M059J (cell line): ENCODE measurements at places on chromosomes 11 and 22. TPM values are rescaled to one million over a fixed set of nuclear protein-coding genes. Genes with fewer than 3 reads are reported as not detected.

- DNase-seq = peak; percentile 8
Measured at GRCh38 chr11:132999516-132999915, 532.8 kb downstream of the OPCML start.

GRCh38 chr22:19757140-19757984 lies 3.2 kb upstream of the TBX1 start:
- DNase-seq = no peak

DNA sequence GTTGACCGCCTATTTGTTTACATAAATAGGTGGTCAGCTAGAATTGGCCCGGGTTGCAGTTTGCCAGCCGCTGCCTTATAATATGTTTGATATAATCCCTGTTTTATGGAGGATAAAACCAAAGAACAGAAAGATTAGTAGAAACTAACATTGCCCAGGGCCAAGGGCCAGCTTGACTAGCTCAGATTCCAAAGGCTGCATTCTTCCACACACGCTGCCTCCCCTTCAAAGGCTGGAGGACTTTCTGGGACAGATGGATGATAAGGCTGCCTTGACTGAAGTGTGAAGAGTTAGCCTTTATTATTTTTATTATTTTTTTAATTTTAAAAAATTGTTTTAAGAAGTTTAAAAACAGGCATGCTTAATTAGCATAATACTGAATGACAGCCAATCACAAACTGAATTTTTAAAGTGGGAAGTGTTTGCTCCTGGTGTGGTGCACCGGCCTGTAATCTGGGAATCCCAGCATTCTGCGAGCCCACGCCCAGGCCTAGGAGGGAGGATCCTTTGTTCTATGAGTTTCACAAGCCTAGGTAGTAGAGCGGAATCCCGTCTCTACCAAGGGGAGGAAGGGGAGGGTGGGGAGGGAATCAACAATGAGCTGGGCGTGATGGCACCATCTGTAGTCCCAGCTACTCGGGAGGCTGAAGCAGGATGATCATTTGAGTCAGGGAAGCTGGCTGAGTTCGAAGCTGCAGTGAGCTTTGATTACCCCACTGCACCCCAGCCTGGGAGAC lies 114.9 kb downstream of the NAV2 start:
- DNase-seq = peak; percentile 25

DNA sequence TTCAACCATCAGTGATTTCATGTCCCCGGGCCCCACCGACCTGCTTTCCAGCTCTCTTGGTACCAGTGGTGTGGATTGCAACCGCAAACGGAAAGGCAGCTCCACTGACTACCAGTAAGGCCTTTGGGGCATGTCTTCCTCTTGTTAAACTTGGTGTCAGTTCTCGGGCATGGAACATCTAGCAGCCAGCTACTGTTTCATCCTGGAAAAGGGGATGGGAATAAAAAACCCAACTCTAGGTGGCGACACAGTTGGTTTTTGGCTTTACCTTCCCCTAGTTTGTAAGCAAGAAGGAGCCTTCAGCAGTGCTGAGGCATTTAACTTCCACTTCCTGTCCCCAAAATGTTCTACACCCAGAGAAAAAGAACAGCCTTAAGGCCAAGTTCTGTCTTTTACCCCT lies 76.7 kb downstream of the BMAL1 start:
- DNase-seq = peak; percentile 26

DNA sequence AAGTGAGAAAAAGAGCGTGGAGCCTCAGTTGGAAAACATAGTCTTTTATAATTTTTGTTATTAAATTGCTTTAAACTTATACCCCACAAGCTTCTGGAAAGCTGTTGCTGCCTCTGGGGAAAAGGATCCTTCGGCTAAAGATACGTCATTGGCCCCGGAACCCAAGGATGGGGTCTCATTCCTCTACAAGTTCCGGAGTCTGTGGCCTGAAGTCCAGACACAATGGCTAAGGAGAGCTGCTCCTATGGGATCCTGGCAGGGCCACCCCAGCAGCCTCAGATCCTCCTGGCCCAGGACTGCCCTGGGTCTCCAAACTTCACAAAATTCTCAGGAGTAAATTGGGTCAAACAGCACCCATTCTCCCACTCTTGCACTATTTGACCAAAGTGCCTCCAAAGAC lies 5.9 kb downstream of the WT1 start:
- DNase-seq = no peak

DNA sequence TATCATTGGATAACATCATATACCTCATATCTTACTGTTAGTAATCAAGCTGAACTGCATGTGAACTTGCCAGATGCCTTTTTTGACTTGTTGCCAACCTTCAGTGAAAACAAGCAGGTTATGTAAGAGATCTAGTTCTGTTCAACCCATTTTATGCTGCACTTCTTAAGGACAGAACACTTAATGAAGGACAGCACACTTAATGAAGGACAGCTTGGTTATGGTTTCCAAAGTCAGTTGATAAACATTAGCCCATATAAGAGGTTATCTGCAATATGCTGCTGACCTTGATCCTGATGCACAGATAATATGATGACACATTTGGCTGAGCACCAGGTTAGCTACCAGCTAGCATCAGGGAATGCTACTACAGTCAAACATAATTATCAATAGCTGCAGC lies 358.7 kb upstream of the PDGFD start:
- no peak for DNase-seq

DNA sequence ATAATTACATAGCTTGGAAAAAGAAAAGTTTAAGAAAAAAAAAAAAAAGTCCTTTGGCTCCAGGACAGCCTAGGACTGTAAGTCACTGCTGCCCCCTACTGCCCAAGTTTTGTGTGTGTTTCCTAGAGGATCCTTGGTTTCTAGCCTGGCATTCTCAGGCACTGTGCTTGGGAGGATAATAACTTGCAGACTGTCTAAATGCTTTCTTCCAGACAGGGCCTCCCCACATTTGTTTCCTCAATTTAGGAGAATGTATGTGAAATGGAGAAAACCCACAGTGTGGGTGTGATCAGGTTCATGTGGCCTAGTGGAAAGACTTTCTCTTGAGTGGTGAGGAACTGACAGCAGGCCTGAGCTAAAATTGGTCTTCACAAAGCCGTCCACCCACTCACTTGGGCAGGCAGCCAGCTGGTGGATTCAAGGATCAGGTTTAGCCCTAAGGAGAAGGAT lies 191.0 kb downstream of the NAV2 start:
- peak; percentile 76 for DNase-seq

GRCh38 chr11:80182901-80183300 lies 742.1 kb upstream of the TENM4 start:
- DNase-seq = peak; percentile 61

- no peak for DNase-seq
Measured at GRCh38 chr22:44887941-44888366, 121.9 kb downstream of the PHF21B start.

DNA sequence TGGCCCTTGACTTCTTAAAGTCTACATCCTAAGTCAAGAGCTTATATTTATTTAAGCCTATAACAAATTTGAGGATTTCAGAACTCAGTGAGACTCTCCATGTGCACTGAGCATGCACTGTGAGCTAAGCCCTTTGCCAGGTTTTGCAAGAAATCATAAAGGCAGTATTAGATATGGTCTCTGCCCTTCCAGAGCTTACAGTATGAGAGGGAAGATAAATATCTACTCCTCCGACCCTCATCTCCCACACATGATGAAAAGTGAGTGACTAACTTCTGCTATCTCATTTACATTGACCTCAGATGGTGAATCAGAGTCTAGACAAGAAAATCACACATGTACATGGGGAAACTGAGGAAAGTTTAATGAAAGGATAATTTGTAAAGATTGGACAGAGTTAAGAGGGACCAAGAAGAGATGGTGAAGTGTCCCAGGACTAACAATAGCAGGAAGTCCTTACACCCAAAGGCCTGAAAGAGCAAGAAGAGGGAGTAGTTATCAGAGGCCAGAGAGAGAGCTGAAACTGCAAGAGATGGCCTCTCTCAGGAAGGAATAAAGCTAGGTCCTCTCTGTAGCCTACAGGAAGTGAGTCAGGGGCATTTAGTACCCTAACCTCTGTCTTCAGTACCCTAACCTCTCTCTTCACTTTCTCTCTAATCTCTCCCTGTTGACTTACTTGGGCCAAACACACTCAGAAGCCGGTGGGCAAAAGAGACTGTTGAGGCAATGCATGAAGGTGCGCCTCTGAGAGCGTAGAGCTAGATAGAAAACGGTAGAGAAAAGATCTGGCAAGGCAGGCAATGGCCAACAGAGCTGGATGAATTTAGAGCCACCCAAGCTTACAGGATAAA lies 23.0 kb upstream of the BLID start:
- peak; percentile 67 for DNase-seq

DNA sequence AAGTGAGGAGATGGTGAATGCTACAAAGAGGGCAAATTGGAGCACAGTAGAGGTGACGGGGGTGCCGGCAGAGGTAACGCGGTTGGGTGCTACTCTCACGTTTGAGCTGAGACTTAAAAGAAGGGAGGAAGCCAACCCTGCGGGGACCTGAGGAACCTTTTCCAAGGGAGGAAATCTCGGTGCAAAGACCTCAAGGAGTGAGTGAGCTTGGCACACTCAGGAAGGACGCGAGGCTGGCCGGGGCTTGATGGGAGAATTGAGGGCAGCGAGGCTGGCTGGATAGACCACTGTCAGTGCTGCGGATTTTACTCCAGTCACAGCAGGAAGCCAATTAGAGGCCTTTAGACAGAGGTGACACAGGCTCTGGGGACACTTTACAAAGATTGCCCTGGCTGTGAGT lies 25.0 kb downstream of the TSKU start:
- DNase-seq = no peak

GRCh38 chr11:31262761-31263160 lies 106.8 kb downstream of the DCDC1 start:
- DNase-seq = peak; percentile 15

- peak; percentile 67 for DNase-seq
Measured at GRCh38 chr11:706439-706956, 467 bp downstream of the EPS8L2 start.

GRCh38 chr22:36934418-36935312 lies 21.2 kb downstream of the CSF2RB start:
- no peak for DNase-seq

- DNase-seq = no peak
Measured at GRCh38 chr11:103354656-103355055, 245.4 kb downstream of the DYNC2H1 start.

GRCh38 chr11:130892861-130893260 lies 23.4 kb downstream of the SNX19 start:
- no peak for DNase-seq

GRCh38 chr11:47524291-47524874 lies 28.5 kb downstream of the CELF1 start:
- DNase-seq = peak; percentile 18

DNA sequence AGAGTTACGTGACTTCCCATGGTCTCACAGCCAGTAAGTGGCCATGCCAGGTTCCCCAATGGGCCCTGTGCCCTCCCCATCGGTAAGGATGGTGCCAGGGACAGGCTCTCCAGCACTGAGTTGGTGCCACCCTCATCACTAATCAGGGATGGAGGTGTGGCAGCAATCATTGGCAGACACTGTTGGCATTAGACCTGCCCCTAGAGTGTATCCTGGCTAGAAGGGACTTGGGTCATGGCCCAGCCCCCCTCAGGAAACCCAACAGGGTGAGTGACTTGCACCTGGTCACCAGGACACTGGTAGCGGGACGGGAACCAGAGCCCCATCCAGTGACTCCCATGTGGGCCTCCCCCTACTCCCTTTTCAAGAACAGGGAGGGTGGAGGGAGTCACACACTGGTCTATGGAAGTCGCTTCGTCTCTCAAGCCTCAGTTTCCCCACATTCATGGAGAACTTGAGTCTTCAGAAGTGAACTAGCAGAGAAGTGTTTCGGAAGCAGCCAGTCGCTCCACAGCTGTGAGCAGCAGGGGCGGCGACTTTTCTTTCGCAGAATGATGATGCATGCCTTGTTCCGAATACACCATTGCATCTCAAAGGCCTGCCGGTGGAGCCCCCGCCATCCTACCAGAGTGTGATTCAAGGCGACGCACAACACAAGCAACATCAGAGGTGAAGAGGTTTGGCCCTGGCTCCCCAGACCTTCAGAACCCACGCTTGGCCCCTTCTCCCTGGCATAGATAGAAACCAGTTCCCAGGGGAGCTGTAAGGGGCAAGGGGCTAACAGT lies 12.9 kb downstream of the MS4A10 start:
- no peak for DNase-seq

DNA sequence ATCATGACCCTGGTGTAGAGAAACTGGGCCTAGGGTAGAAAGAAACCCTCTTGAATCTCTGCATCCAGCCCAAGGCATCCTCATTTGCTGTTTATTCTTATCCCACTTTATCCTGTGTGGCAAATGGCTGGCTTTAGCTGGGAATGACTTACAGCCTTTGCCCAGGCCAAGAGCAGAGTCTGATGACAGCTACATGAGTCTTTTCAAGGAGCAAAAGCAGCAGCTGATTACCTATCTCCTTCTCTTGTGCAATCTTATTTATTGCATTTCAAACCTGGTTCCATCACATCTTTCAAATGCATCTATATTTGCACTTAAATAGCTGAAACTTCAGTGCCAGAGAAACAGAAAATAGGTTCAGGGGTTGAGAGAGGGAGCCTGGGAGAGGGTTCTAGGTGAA lies 26.1 kb downstream of the SYT13 start:
- DNase-seq = peak; percentile 47

- DNase-seq = no peak
Measured at GRCh38 chr11:86099874-86100273, 31.0 kb upstream of the PICALM start.

DNA sequence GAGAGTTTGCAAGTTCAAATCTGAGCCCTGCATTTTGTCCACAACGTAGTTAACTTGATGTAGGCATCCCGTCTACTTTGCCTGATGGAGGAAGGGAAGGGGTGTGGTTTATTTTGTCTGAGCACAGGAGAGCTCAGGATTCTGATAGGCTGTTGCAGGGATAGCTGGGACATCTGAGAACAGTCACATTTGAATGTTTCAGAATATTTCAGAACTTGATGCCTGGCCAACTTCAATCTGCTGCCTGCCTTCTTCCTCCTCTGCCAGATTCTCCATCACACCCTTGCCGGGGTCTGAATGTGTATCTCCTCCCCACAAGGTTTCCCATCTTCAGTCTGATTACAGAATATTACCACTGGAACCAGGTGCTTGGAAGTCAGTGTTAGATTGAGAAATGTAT lies 51.6 kb downstream of the NTM start:
- DNase-seq = no peak

Gene BEST1
- total RNA-seq = 0.05 and 0.96 TPM in 2 replicates

Gene USP2
- total RNA-seq = 0.67 and 0.81 TPM in 2 replicates

Gene CSNK2A3
- 2.5 and 3.1 TPM in 2 replicates for total RNA-seq

Gene YPEL1
- 1.2 and 2.4 TPM in 2 replicates for total RNA-seq

Gene KCNQ1
- total RNA-seq = not detected in 2 replicates

Gene OR6T1
- not detected in 2 replicates for total RNA-seq

Gene WBP2NL
- 0.54 TPM in 1 of 2 replicates, not detected in the other for total RNA-seq

Gene POU2AF3
- not detected in 2 replicates for total RNA-seq

Gene OR51F1
- not detected in 2 replicates for total RNA-seq

Gene UCP3
- total RNA-seq = 0.10 and 0.15 TPM in 2 replicates

Gene TIMP3
- 45.9 and 62.1 TPM in 2 replicates for total RNA-seq

Gene GAS2
- 0.62 and 2.5 TPM in 2 replicates for total RNA-seq

Gene LARGE1
- 1.2 and 3.4 TPM in 2 replicates for total RNA-seq

Gene ADORA2A
- total RNA-seq = 2.7 and 5.2 TPM in 2 replicates

Gene OR10D3
- not detected in 2 replicates for total RNA-seq

Gene TAF10
- 108 and 133 TPM in 2 replicates for total RNA-seq

Gene MMP12
- 4.0 and 4.6 TPM in 2 replicates for total RNA-seq
